ENCODE measurements at places on chromosomes 1 and 21. TPM values are rescaled to one million over a fixed set of nuclear protein-coding genes. Genes with fewer than 3 reads are reported as not detected.

The FLG2 gene
- total RNA-seq, result not detected

The SPATA45 gene
- not detected for total RNA-seq

The XKR8 gene
- total RNA-seq, result 5.1 TPM

The OR10J1 gene
- total RNA-seq, result not detected

The LCE2A gene
- not detected for total RNA-seq

The CD1B gene
- total RNA-seq, result not detected

The C1orf116 gene
- total RNA-seq, result 0.44 TPM

The CSF3R gene
- total RNA-seq, result 27.8 TPM

DNA sequence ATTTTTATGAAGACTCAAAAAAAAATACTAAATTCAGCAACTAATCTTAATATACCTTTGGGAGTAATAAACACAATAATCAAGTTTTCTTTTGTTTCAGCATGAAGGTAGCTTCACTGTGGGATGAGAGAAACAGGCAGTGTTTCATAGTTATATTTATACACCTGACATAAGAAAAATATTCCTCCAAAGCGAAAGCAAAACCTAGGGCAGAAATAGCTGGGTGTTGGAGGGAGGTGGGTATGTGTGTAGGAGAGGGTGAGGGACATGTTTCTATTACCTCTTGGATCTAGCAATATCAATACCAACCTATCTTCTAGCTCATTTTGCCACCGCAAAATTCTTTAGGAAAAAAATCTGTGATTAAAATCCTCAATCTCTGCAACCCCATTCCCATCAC lies 24.9 kb upstream of the MAN1A2 start:
- no peaks in the 10 kb centered on the region for H3K36me3 ChIP-seq
- H3K27ac ChIP-seq, result no peak overlapping the region
- no peak overlapping the region for H3K4me3 ChIP-seq
- H3K4me1 ChIP-seq, result no peaks in the 10 kb centered on the region
- DNase-seq, result no peak

DNA sequence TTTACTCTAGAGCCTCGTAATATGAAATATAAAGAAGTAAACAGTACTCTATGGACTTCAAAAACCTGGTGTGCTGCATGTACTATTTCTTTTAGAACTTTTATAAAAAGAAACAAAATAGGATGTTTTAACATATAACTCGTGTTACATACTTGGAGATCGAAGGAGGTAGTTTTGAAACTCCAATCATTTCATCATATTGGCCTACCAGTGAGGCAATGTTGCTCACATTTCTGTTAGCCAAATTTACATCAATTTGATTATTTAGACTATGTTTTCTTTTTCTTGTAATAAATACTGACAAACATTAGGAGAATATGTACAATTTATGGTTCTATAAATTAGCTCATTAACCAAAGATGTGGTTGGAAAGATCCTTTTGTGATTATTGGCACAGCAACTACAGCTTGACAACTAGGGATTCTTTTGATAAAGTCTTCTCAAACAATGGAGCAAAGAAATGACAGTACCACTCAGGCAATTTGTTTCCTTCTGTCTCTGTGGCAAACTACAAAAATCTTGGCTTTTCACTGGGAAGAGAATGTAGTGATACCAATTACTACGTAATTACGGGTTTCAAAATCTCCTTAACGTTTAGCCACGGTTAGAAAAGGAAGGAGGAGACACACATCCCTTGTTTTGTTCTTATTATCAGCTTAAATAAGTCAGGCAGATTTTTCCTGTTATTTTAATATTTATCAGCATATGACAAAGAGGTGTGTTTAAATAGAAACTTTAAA lies 266.6 kb upstream of the SGIP1 start:
- no peak overlapping the region for H3K27ac ChIP-seq
- H3K27me3 ChIP-seq, result no peaks in the 10 kb centered on the region
- DNase-seq, result no peak
- no peak overlapping the region for H3K4me3 ChIP-seq

GRCh38 chr1:96845464-96845863 lies 123.9 kb downstream of the PTBP2 start:
- no peaks in the 10 kb centered on the region for H3K4me1 ChIP-seq
- no peak overlapping the region for H3K27ac ChIP-seq
- H3K27me3 ChIP-seq, result no peaks in the 10 kb centered on the region
- H3K36me3 ChIP-seq, result no peaks in the 10 kb centered on the region
- no peak overlapping the region for H3K4me3 ChIP-seq

- H3K27ac ChIP-seq, result no peak overlapping the region
- no peak for DNase-seq
- no peak overlapping the region for H3K4me3 ChIP-seq
- H3K4me1 ChIP-seq, result no peaks in the 10 kb centered on the region
- no peaks in the 10 kb centered on the region for H3K36me3 ChIP-seq
Observed at GRCh38 chr21:42421018-42421793, 17.5 kb downstream of the UBASH3A start.

- no peak for DNase-seq
- no peak overlapping the region for H3K27ac ChIP-seq
- H3K27me3 ChIP-seq, result no peaks in the 10 kb centered on the region
- no peaks in the 10 kb centered on the region for H3K4me1 ChIP-seq
Observed at GRCh38 chr1:33680281-33680840, 183.5 kb upstream of the HMGB4 start.

All from tibial nerve (tissue), 4 donors.